ENCODE measurements at places on chromosomes 3 and 15. TPM values are rescaled to one million over a fixed set of nuclear protein-coding genes. Genes with fewer than 3 reads are reported as not detected.
A peak's percentile ranks its signal among the peaks of the same experiment; 100 is the strongest.

DNA sequence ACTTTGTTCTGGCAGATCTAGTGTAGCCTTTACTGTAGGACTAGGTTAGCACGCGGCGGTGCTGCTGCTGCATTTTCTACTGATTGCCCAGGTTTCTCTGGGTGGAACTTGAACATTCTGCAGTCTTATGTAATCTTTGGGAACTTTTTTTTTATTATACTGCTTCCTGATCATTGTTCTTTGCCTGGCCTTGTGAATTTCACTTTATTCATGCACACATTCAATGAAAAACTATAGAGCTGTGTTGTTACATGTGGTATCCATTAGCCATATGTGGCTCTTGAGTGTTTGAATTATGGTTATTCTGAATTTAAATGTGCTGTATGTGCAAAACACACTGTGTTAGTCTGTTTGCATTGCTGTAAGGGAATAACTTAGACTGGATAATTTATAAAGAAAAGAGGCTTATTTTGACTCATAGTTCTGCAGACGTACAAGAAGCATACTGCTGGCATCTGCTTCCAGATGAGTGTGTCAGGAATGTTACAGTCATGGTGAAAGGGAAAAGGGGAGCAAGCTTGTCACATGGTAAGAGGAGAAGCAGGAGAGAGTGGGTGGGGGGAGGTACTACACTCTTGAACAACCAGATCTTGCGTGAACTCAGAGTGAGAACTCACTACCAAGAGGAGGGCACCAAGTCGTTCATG lies 26.5 kb downstream of the MEF2A start:
- no peak for DNase-seq

DNA sequence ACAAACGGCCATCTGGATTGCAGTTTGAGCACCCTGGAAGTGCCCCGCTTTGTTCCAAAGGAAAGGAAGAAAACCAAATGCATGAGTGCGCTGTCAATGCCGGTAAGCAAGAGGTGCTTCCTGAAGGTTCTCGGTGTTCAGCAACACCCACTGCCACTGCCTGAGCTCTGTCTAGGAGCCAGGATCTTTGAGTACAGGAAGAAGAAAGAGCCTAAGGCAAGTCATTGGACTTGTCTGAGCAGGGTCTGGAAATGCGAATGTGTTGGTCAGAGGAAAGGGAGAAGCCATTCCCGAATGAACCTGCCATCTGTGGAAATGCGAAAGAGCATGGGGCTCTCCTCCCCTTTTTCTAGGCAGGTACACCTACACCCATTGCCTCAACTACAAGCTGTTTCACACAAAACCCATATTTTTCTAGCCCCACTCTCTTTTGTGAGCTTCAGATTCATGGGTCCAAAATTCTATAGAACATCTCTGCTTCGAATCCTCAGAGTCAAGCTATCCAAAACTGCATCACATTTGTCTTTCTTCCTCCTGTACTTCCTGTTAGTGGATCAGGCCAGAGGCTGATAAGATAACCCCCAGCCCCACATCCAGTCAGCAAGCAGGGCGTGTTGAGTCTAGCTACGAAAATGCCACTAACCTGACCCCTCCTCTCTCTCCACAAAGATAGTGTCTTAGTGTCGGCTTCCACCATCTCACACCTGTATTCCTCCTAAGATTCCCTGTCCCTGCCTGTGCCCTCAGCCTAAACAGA lies 55.6 kb upstream of the C15orf61 start:
- no peak for DNase-seq

DNA sequence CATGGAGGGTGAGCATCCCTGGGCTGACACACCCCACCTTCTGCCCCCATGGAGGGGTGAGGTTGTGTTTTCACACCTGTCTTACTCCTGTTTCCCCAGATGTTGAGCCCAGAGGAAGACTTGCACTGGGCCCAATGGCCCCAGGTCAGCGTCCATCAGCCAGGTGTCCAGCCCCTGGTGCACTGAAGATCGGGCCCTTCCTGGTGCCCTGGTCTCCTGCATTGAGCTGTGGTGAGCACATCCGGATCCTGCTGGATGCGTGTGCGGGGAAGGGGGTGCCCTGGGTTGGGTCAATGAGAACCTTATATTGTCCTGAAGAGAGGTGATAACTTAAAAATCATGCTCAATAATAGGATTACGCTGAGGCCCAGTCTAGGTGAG lies 227.3 kb downstream of the SNRPN start:
- DNase-seq = no peak

DNA sequence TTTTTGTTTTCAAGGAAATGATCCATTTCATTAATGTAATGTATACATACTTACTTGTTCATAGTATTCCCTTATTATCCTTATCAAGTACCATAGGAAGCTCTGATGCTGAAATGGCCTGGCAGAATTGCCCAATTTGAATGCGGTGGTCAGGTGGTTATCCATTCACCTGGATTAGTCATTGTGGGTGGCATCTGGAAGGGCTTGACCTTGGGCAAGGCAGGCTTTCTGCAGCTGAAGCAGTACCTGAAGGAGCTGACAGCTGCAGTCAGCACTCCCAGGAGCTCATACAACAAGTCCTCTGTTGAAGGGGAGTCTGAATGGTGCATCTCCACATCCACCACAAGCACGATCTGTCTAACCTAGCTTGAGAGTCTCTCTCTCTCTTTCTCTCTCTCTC lies 12.2 kb upstream of the IQCF5 start:
- DNase-seq = no peak

DNA sequence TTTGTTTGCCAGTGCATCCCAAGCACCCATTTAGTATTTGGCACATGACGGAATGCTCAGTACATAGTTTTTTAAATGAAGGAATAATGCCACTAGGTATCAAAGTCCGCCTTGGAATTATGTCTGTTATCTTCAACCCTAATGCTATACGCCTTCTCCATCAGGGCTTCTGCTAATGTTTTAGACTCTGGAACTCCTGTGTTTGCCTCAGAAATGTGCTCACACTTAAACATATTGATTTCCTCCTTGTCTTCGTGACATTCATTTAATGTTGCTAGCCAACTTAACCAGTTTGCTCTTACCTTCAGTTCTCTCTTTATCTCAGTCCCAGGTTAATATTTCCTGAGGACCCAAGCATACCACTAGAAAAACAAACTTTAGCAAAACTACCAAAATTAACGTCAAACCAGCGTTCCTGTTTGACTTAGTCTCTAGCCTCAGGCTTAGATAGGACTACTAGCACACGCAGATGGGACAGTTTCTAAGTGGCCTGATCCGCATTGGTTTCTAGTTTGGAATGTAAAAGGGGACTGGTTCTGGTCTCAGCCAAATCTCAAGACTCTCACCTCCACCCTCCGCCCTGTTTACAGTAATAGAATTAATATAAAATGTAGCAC lies 81.4 kb downstream of the IL1RAP start:
- no peak for DNase-seq

Gene HOMER2
- total RNA-seq = 2.0 TPM

GRCh38 chr3:102699819-102700140 lies 265.0 kb downstream of the ZPLD1 start:
- no peak for DNase-seq

- no peak for DNase-seq
Observed at GRCh38 chr3:195239121-195239520, 31.8 kb downstream of the XXYLT1 start.

DNA sequence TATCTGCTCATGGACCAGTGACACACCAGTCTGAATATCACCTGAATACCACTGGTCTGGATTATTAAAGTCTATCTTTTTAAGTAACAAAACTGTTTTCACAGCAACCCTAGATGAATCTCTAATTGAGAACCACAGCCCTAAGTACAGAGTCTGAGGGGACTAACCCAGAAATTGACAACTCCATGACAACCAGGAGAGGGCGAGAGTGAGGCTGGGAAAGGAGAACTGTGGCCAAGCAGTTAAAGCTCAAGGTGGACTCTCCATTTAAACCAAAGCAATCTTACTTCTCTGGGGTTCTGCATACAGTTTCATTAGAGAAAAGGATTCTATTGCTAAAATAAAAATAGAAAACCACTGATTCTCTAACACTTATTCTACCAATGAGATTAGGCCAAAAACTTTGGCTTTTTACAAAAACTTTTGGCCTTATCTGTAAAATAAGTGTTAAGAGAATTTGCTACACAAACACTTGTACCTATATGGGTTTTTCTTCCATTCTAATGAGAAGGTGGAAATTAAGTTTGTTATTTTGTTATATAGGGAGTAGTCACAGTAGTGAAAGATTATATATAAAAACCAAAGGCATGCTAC lies 11.4 kb downstream of the NEK10 start:
- DNase-seq = peak; percentile 60

Gene GOLGA8K
- total RNA-seq = not detected

- DNase-seq = peak; percentile 46
Observed at GRCh38 chr3:81581966-81582599, 179.4 kb downstream of the GBE1 start.

Gene FBXL2
- total RNA-seq = 0.46 TPM

GRCh38 chr3:49351521-49352011 lies 6.6 kb downstream of the GPX1 start:
- DNase-seq = no peak

- DNase-seq = peak; percentile 66
Observed at GRCh38 chr15:70466895-70467529, 296.3 kb downstream of the UACA start.

- no peak for DNase-seq
Observed at GRCh38 chr15:79310612-79310984, 314 bp upstream of the TMED3 start.

DNA sequence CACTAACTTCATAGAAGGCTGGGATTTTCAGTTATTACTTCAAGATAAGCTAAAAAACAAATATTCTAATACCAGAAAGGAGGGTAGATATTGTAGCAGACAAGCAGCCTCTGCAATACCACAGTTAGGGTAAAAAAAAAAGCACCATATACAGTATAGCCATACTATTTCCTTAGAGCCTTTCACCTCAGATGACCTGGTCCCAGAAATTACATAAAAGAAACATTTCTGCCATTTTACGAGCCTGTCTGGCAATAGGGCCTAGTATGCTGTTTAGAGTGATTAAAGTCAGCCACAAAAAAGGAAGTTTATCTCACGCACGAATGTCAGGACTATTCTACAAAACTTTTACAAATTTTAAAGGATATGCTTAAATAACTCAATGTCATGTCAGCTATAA lies 1016.6 kb downstream of the PLOD2 start:
- DNase-seq = no peak

- DNase-seq = no peak
Observed at GRCh38 chr15:64001148-64001547, 45.1 kb downstream of the DAPK2 start.

DNA sequence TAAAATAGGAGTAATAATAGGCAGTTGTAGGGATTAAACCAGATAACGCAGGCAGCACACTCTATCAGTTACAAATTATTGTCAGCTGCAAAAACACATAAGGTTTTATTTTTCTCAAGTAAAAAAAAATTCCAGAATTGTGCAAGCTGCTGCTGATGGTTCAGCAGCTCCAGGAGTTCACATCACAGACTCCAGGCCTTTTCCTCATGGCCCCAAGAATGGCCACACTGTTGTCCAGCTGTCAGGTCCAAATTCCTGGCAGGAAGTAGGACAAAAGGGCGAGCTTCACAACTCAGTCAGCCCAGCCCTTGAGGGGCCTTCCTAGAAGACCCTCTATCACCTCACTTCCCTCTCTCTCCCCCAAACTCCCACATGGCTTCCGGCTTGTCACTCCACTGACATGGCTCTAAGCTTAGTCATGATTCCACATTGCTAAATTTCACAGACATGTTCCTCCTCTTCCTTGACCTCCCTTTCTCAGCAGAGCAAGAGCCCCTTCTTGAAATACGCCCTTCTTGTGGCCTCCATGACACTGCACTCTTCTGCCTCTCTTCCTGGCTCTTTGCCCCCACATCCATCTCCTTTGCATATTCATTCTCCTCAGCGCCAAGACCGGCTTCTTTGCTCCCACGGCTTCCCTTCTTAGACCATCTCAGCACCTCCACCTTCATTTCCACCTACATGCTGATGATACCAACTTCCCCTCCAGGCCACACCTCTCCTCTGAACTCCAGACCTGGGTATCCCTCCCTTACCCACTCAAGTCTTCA lies 27.4 kb upstream of the FAM174B start:
- DNase-seq = no peak

Gene MUC13
- total RNA-seq = 1,001 TPM

Gene GHSR
- total RNA-seq = not detected

Gene TGM5
- not detected for total RNA-seq

Gene ABHD14A
- total RNA-seq = 6.1 TPM

DNA sequence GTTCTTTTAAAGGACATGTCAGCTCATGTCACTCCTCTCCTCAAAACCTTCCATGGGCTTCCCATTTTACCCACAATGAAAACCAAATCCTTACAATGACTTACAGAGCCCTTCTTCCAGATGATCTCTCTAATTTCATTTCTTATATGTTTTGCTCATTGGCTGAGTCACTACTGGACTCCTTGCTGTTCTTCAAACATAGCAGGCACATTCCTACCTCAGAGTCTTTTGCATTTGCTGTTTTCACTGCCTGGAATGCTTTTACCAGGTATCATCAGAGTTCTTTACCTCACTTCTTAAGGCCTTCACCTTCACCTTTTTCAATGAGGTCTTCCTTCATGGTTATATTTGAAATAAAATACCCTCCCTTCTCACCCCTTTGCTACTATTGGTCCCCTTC lies 57.3 kb downstream of the NECTIN3 start:
- no peak for DNase-seq

Gene PLD1
- total RNA-seq = 79.7 TPM

- no peak for DNase-seq
Observed at GRCh38 chr3:11567516-11568467, 75.9 kb downstream of the VGLL4 start.

DNA sequence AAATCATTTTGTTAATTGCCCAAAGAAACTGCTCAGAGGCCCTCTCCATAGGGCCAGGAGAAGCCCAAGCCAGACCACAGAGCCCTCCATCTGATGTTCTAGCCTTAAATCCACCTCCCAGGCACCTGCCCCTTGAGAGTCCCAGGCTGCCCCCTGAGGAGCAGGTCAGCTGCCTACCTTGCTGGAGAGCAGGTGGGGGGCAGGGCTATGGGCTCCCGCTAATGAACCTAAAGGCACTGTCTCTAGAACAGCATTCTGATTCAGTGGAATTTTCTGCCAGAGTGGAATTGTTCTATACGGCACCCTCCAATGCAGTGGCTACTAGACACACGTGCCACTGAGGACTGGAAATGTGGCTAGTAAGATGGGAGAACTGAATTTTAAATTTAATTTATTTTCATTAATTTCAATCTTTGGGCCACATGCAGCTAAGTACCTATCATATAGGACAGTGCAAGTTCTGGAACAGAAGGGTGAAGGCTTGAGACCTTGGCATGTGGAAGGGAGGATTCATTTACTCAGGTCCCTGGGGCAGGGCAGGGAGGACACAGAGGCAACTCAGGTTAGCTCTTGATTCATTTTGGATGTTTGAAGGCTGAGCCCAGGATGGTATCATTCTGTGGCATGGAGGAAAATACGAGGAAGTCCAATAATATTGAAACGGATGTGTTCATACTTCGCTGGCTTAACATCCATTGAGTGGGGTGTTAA lies 11.4 kb downstream of the AMOTL2 start:
- DNase-seq = no peak

Gene IL5RA
- 0.15 TPM for total RNA-seq

DNA sequence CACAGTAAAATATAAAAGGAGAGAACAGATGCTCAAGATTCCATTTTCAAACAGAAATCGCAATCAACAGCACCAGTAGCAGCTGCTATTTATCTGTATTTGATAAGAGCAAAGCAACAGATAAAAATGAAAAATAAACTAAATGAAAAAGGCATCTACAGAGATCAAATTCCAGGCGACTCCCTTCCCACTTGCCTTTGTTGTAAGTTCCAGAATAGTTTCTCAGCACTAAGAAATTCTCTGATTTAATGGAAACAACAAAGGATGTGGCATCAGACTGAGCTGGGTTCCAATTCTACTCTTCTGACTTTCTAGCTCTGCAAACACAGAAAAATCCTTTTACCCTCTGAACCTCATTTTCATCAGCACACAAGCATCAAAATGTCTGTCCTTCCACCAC lies 110.8 kb upstream of the MME start:
- DNase-seq = no peak
